Psoas muscle (tissue), 8 donors: ENCODE measurements at places on chromosomes 4 and X.

DNA sequence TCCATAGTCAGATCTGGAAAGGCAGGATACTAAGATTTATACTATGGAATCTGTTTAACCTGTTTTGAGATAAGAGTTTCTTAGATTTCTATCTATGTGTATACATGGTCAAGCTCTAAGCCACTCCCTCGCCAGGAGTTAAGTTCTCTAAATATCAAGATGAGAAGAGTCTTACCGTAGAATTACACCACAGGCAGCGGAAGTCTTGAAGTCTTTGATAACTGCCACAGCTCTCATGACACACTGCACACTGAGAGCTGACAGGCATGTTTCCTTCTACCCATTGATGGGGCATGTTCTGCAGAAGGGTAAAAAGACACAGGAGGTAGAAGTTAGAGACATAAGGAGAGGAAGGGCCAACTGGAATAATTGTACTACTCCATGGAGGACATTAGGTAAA is 67.7 kb downstream of the DGKK start:
- no peak overlapping the region for H3K27ac ChIP-seq
- H3K4me1 ChIP-seq = no peaks in the 10 kb centered on the region
- DNase-seq = no peak

- no peak overlapping the region for H3K27ac ChIP-seq
- no peaks in the 10 kb centered on the region for H3K4me1 ChIP-seq
- DNase-seq = no peak
- H3K4me3 ChIP-seq = no peak overlapping the region
- H3K27me3 ChIP-seq = no peaks in the 10 kb centered on the region
Observed at GRCh38 chrX:7252013-7252610, 104.2 kb upstream of the PUDP start.

DNA sequence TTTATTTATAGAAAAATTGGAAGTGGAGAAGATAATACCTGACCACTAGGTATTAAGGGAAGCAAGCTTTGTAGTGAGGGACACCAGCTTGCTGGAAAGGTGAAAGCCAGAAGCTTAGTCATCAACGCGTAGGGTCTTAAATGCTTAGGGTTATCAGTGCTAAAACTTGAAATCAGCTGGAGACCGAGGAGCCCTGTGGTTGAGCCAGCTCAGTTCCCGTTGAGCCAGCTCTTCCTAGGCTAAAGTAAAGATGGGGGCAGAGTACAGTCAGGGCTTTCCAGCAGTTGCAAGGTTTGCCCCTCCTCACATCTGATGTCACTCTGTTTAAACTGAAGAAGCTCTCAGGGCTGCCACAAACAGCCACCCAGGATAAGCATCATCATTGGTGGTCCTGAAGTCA is 240.7 kb downstream of the DCLK2 start:
- DNase-seq = no peak
- H3K27me3 ChIP-seq = no peaks in the 10 kb centered on the region
- no peaks in the 10 kb centered on the region for H3K36me3 ChIP-seq

DNA sequence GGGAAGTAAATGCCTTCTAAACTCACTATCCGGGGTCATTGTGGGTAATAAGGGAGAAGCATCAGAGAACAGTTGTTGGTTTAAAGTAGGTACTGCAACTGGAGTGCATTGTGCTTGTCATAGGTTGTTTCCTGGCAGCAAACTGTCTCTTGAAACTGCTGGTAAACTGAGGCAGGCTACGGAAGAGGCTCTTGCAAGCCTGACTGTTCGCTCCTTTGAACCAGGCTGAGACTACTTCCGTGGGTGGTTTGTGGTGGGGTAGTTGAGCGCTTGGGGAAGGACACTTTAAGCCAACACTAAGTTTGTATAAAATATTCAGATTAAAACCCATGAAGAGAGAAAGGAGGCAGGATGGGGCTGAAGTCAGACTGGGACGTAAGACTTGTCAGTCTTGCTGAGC is 45.2 kb upstream of the WDR1 start:
- no peak for DNase-seq
- no peak overlapping the region for H3K4me3 ChIP-seq
- H3K27me3 ChIP-seq = no peaks in the 10 kb centered on the region
- no peaks in the 10 kb centered on the region for H3K36me3 ChIP-seq
- no peaks in the 10 kb centered on the region for H3K4me1 ChIP-seq

DNA sequence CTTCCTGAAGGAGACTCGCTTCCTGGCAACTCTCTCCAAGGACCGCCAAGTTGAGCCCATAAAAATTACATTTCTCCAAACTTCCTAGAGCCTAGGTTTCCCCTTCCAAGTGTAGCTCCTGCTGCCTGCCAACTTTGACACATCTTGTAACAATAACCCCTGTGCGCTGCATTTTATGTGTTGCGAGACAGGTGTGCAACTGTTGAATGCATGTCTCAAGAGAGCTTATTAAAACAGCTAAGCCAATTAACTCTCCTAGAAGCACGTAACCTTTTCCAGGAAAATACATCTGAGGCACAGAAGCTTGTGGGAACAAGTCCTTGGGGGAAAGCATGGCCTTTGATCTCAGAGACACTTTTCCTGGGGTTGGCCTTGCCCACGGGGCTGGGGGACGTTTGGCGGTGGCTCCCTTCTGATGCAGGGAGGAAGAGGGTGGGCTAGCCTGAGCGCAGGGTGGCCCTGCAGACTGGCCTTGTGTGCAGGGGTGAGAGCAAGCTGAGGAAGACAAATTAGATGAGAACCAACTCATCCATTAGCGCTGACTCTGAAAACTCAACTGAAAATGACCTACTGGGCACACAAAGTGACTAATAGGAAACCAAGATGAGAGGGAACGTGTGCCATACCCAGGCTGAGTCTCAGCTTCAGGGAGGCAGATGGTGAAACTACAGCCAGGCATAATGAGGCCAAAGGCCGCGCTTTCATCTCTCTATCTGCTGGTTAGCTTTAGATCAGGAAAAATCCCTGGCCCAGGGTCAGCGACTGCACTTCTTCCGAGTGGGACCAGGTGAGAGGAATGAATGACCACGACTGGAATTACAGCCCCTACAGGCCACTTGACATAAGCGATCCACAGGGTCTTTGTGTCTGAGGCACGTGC is 75.3 kb downstream of the ENPP6 start:
- H3K4me3 ChIP-seq = no peak overlapping the region
- DNase-seq = no peak
- no peak overlapping the region for H3K27ac ChIP-seq
- H3K27me3 ChIP-seq = no peaks in the 10 kb centered on the region

DNA sequence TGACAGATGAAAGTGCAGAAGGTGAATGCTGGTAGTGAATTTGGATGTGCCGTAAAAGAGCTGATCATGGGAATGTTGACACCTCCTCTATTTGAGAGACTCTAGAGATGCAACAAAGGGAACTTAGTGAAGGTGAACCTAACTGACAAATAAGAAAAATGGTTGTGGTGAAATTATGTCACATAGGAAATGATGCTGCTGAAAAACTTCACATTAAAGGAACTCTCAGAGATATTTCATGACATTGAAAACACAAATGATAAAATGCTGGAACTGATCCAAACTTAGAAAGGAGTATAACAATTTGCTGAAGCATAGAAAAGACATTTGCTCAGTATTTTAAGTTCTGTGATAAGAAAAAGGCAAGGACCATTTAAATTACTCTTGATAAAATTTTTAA is 31.9 kb downstream of the MGAT4D start:
- H3K27ac ChIP-seq = no peak overlapping the region
- DNase-seq = no peak
- no peaks in the 10 kb centered on the region for H3K4me1 ChIP-seq
- no peaks in the 10 kb centered on the region for H3K27me3 ChIP-seq

DNA sequence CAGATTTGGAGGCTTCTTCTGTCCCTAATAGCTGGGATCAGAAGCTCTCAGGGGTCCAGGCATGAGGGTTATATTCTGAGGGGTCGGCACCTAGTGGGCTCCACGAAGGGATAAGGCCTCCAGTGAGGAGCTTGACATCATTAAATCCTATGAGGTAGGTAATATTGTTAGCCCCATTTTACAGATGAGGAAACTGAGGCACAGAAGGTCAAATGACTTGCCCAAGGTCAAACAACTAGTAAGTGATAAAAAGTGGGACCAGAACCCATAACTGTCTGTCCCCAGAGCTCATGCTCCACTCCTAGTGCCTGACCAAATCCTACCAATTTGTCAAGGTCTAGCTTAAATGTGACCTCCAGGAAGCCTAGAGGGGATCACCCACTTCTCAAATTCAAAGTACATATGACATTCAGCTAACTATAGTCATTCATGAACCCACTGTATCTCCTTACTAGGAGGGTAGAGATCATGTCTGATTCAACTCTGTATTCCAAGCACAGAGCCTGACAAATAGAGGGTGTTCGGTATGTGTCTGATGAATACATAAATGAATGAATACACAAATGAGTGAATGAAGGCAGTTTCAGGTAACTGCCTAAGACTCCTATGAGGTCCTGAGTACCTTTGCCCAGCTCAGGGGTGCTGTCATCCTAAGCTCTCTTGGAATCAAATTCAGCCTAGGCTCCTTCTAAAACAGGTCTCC is 43.3 kb downstream of the SMC1A start:
- H3K36me3 ChIP-seq = peaks cover 82% of the 10 kb centered on the region
- H3K4me1 ChIP-seq = no peaks in the 10 kb centered on the region
- H3K27ac ChIP-seq = no peak overlapping the region
- no peak for DNase-seq
- no peaks in the 10 kb centered on the region for H3K27me3 ChIP-seq
- no peak overlapping the region for H3K4me3 ChIP-seq

- peaks cover 12% of the 10 kb centered on the region for H3K4me1 ChIP-seq
- H3K4me3 ChIP-seq = peak overlapping the region; percentile 70
- DNase-seq = peak; percentile 53
- no peak overlapping the region for H3K27ac ChIP-seq
Observed at GRCh38 chr4:2818351-2818939, 25.2 kb upstream of the ADD1 start.

GRCh38 chrX:150163956-150164726 is 199.0 kb upstream of the MAMLD1 start:
- H3K27me3 ChIP-seq = no peaks in the 10 kb centered on the region
- DNase-seq = no peak
- no peak overlapping the region for H3K27ac ChIP-seq
- no peaks in the 10 kb centered on the region for H3K4me1 ChIP-seq

DNA sequence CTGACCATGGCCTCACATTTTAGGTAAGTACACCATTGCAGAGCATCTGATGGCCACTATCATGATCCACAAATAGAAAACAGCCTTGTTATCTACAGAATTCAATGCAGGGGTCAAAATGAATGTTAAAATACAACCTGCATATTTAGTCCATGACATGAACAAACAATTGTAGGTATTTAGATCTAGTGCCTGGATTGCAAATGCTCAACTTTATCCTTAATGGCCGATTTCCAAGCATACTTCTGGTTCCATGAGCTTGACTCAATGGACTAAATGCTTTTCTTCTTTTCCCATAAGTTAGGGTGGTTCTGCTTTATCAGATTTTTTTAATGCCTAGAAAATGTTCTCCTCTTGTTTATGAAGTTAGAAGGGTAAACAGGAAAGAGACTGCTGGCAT is 139.2 kb upstream of the TTC29 start:
- H3K4me1 ChIP-seq = no peaks in the 10 kb centered on the region
- no peak overlapping the region for H3K27ac ChIP-seq
- H3K4me3 ChIP-seq = no peak overlapping the region
- H3K27me3 ChIP-seq = no peaks in the 10 kb centered on the region

DNA sequence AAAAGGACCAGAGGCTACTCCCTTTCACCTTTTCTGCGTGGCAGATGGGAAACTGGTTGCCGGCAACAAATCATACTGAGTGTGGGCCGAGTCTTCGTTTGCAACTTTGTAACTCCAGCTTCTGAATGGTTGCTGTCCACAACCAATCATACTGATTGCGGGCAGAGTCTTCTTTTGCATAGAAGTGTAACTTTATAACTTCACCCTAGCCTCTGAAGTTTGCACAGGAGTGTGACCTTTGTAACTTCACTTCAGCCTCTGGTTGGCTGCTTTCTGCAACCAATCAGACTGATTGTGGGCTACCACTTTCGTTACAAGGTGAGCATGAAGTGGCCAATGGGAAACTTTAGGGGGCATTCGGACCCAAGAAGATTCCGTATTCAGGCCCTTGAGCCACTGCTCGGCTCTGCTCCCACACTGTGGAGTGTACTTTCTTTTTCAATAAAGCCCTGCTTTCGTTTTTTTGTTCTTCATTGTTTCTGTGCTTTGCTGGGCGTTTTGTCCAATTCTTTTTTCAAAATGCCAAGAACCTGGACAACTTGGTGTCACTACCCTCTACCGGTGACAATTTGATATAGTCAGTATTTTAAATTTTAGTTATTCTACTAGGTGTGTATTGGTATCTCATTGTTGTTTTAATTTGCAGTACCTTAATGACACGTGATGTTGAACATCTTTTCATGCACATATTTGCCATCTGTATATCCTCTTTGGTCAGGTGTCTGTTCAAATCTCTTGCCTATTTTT is 9.0 kb upstream of the PAGE5 start:
- no peaks in the 10 kb centered on the region for H3K4me1 ChIP-seq
- DNase-seq = no peak
- H3K36me3 ChIP-seq = no peaks in the 10 kb centered on the region
- H3K27ac ChIP-seq = no peak overlapping the region

GRCh38 chr4:174259580-174259979 is 23.9 kb downstream of the FBXO8 start:
- H3K27me3 ChIP-seq = no peaks in the 10 kb centered on the region
- H3K27ac ChIP-seq = no peak overlapping the region
- no peak for DNase-seq
- peaks cover 28% of the 10 kb centered on the region for H3K36me3 ChIP-seq
- H3K4me3 ChIP-seq = no peak overlapping the region

DNA sequence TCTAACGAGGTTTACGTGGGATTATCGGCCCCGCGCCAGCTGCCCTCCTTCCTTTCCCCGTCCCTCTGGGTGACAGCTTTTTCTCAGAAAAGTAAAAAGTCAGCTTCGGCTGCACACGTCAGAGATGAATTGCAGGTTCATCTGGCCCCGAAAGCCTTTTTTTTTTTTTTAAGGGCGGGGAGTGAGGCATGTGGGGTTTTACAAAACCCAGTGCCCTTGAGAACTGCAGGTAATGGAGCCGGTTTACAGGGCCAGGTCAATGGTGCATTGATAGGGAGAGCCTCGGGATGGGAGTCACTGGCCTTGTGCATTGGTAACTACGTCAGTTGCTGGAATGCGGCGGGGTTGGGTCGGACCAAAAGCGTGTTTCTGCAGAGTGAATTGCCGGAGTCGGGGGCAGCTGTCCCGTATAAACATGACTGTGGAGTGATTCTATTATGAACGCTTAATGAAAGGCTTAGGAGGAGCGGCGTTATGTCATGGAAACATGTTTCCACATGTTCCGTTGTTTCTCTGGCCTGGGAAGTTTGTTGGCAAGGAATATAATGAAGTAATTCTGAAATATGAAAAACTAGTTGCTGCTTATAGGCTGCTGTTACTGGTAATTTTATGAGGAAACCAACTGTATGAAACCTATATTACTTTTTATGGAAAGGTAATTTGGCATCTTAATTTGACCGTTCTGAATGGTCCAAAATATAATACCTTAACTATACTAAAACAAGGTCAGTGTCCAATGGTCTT is 1.1 kb downstream of the HSPA4L start:
- H3K27ac ChIP-seq = peak overlapping the region; percentile 72
- DNase-seq = peak; percentile 74
- no peaks in the 10 kb centered on the region for H3K36me3 ChIP-seq
- no peaks in the 10 kb centered on the region for H3K4me1 ChIP-seq
- peak overlapping the region; percentile 85 for H3K4me3 ChIP-seq
- H3K27me3 ChIP-seq = no peaks in the 10 kb centered on the region

- H3K4me3 ChIP-seq = no peak overlapping the region
- H3K27ac ChIP-seq = no peak overlapping the region
- no peaks in the 10 kb centered on the region for H3K4me1 ChIP-seq
- H3K27me3 ChIP-seq = no peaks in the 10 kb centered on the region
Observed at GRCh38 chrX:130497531-130497930, 95.7 kb downstream of the RBMX2 start.

- H3K27ac ChIP-seq = no peak overlapping the region
- H3K4me3 ChIP-seq = no peak overlapping the region
- H3K36me3 ChIP-seq = peaks cover 98% of the 10 kb centered on the region
- DNase-seq = no peak
Observed at GRCh38 chr4:51878431-51878830, 35.5 kb downstream of the DCUN1D4 start.
